Activated naive CD8-positive, alpha-beta T cell treated with anti-CD3 and anti-CD28 coated beads, Interleukin-2, amount 10 ng/mL, durations not matched to agents 7 days and 5 days (primary cell): ENCODE measurements at places on chromosomes 16 and 17.

- DNase-seq, result no peak
These were observed 36.4 kb downstream of the CDK5R1 start for GRCh38 chr17:32523017-32523680.

- DNase-seq, result no peak
These were observed 186.0 kb upstream of the ZNF469 start for GRCh38 chr16:88196471-88197400.

DNA sequence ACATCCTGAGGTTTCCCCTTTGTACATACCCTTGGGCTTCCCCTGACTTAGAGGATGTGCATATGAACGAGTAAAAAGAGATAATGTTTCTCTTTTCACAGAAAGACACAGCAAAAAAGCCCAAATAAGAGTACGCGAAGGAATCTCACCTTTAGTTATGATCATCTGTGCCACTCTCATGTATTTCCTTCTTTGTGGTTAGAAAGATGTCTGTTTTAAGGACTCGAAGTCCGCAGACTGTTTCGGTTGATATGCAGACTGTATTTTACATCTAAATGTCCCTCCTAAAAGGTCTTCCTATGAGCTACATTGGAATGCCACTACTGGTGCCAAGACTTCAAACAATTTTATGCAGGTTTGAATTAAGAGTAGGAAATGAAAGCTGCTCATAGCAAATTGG, 102.3 kb upstream of the GOT2 start:
- no peak for DNase-seq

- no peak for DNase-seq
These were observed 8.4 kb downstream of the TPPP3 start for GRCh38 chr16:67384778-67385510.

- DNase-seq, result no peak
These were observed 78.4 kb downstream of the ANKFN1 start for GRCh38 chr17:56231693-56232092.
